ENCODE measurements at places on chromosomes 3 and 15.

DNA sequence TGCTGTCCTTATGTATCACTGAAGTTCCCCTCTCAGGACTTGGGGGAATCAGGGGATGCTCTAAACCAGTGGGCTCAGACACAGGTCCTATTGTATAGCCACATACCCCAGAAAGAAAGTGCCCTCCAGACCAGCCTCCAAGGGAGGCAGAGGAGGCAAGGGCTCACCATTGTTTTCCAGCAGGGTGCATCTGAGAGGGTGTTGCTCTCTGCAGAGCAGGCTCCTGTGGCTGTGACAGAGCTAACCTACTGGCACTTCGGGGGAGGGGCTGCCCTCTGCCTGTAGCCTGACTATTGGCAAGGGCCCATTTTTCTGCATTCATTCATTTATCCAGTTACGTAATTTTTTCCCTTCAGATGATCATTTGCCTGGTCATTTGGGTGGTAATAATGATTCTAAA, 39.9 kb downstream of the EEFSEC start:
- no peak for DNase-seq

DNA sequence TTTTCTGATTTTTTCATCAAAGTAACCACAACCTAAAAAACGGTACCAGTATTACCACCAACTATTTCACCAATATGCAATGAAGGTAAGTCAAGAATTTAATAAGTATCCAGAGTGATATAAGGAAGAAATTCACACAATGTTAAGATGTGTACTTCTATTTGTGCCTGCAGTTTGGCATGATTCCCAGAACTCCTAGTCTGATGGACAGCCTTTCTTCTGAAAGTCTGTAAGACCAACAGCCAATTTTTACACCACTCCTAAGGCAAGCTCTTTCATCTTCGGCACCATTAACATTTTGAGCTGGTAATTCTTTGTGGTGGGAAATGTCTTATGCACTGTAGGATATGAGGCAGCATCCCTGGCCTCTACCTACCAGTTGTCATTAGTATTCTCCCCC, 108.3 kb downstream of the VPS13C start:
- no peak for DNase-seq

DNA sequence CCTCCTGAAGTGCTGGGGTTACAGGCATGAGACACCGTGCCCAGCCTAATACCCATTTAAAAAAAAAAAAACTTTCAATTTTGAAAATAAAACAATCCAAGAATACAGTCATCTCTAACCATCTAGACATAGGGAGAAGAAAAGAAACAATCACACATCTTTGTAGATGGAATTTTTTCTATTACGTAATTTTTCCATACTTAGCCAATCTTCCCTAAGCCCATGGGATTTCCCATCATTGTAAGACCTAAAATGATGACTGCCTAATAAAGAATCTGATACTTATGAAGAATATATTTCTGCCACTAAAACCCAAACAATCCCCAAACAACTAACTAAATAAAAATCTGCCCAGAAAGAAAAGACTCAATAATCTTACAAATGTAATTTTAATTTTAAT, 88.7 kb downstream of the CBLB start:
- no peak for DNase-seq

- no peak for DNase-seq
These were observed 42.4 kb upstream of the RHO start for GRCh38 chr3:129485721-129486663.

GRCh38 chr15:64895285-64896065, 16.2 kb upstream of the ANKDD1A start:
- no peak for DNase-seq

DNA sequence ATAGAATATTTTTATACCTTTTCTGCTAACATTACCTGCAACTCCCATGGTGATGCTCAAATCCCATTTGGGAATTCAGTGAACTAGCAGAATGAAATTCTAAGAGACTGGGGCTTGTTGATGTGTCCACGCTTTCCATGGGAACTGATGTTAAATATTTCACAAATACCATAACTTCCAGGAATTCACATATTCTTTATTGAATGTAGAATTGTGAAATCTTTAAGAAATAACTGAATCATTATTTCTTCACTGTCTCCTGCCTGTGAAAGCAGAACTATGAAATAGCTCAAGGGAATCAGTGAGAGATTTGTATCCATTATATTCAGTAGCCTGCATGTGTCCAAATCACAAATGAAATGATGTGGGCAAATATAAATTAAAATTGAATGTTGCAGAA, 130.8 kb downstream of the SERPINI1 start:
- DNase-seq: no peak

Measured in activated T-cell treated with anti-CD3 and anti-CD28 coated beads, Interleukin-2, amount 50 U/mL, for 72 hours (primary cell).